GOT3 (cell line): ENCODE measurements at places on chromosomes 1 and 21.

GRCh38 chr1:55716610-55717009, 501.4 kb upstream of the USP24 start:
- DNase-seq = no peak

- no peak for DNase-seq
These were observed 13.8 kb upstream of the FGR start for GRCh38 chr1:27648602-27649305.

DNA sequence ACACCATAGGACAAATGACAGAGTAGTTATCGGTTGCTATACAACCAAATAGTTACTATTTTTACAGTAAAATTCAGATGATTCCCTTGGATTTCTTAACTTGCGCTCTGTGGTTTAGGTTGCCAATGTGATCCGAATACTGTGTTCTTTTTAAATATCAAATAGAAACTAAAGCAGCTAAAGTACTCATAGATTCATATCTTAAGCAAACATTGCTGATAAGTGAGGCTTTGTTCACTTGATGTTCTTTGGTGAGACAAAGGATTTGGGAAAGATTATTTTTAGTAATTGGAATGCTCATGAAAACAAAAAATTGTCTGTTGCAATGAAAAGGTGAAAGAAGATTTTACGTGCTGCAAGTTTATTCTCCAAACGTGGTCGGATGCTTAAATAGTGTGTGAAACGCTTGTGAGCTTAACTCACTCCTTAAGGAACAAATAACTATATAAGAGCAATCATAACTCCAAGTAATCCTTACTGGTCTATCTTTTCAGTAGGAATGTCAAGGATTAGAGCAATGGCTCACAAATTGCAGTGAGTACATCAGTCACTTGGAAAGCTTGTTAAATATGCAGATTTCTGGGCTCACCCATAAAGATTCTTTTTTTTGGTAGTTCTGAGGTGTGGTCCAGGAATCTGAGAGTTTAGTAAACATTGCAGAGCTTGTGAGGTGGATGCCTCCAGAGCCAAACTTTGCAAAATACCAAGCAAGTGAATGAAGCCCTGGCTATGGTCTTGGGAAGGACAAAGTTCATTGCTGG, 31.8 kb upstream of the PDC start:
- no peak for DNase-seq

- DNase-seq = no peak
These were observed 25.3 kb upstream of the ATP5PO start for GRCh38 chr21:33940881-33941245.

GRCh38 chr1:36738245-36738644, 255.5 kb upstream of the CSF3R start:
- DNase-seq = no peak

- no peak for DNase-seq
These were observed 1.8 kb upstream of the ADAMTS1 start for GRCh38 chr21:26847002-26847401.

GRCh38 chr1:52862666-52863458, 20.3 kb downstream of the ZYG11A start:
- DNase-seq = no peak

DNA sequence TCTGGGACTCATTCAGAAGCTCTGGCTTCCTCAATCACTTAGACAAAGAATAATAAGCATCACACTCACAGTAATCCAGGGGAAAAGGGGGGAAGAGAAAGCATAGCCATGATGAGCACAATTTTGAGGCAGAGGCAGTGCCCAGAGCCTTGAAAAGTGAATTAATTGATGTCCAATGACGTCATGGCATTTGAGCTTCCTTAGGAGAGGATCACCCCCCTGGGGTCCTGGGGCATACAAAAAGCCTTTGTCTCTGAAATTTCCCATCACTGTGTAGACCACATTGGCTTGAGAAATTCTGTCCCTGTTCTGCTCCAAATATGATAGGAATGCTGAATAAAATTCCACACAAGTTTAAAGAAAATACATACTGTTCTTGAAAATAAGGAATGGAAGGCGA, 84.3 kb upstream of the COA6 start:
- DNase-seq = no peak

- no peak for DNase-seq
These were observed 5.7 kb upstream of the ABCG1 start for GRCh38 chr21:42213082-42213774.

DNA sequence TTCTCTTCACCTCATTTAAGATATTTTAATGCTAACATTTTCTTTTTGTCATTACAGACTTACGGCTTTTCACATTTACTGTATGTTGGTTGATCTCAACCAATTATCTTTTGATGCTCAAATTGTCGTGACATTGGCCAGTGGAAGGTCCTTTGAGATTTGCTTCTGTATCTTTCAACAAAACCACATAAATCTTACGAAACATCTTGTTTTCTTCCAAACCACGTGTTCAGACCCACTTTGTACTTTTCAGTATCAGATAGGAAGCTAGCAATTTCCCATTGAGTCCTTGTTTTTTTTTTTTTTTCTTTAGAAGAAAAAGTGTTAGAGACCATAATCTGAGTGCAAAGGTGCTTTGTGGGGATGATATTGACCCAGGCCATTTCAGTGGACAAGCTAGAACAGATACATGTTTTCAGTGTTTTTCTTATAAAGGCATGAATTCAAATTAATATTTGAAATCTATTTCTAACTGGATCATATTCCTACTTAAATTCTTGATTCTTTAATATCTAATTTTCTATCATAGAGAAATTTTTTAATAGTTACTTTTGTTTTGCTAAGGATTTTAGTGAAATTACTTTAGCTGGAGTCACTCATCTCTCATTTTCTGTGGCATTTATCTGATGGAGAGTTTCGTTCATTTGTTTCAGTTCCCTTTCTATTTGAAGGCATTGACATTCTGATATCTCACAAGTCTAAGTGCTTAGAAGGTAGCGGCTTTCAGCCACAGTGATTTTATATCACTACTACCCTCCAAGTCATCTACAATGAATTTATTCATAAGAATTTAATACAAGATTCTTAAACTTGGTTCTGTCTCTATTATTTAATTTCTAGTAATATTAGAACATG, 26.7 kb downstream of the ATG4C start:
- DNase-seq = no peak

DNA sequence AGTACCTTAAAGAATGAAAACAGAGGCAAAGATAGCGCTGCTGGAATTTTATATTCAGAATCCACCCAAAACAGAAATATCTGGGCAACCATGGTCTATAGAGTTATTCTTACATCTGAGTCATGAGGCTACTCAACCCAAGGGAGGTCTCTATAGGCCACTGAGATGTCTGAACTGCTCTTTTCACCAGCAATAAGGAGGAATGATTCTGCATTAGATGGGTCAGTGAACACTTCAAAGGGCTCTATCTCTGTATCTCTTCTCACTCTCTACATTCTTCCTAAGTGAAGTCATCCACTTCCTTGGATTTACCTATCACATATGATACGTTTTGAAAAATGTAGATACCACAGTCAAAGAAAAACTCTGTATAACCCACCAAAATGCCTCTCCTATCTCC, 90.2 kb upstream of the NGF start:
- no peak for DNase-seq

GRCh38 chr1:173561263-173561662, 41.6 kb downstream of the SLC9C2 start:
- no peak for DNase-seq

- DNase-seq = no peak
These were observed 37.4 kb downstream of the CITED4 start for GRCh38 chr1:40824591-40825434.

DNA sequence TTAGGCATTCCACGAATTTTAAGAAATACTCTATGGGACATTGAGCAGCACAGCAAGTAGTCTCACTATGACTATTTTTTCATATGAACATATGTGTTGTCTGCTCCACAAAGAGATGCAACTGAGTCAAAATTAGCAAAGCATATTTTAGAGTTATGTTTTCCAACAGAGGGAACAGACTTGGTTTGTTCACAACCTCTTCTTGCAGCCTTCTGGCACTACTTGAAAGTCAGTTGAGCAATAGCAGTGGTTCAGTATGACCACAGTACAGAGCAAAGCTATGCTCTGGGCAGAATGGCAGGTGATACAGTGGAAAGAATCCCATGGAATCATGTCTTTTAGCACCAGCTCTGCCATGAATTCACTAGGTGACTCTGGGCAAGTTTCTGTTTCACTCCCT, 5.2 kb downstream of the CCN1 start:
- DNase-seq = no peak

GRCh38 chr1:41511239-41511540, 26.7 kb upstream of the EDN2 start:
- no peak for DNase-seq

DNA sequence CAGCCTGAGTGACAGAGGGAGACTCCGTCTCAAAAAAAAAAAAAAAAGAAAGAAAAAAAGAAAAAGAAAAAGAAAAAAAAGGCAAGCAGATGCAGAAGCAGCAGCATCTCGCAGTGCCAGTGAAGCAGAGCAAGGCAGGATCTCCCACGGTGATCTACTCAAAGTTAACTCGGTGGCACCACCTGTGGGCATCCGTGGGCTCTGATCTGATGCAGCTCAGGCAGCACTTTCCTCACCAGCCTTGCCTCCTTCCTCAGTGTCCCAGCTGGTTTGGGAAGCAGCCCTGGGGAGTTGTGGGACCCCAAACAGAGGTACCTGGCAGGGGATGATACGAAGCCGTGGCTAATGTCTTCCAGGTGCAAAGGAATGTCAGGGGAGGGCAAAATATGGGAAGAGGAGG, 104.3 kb upstream of the KRTAP19-8 start:
- no peak for DNase-seq

DNA sequence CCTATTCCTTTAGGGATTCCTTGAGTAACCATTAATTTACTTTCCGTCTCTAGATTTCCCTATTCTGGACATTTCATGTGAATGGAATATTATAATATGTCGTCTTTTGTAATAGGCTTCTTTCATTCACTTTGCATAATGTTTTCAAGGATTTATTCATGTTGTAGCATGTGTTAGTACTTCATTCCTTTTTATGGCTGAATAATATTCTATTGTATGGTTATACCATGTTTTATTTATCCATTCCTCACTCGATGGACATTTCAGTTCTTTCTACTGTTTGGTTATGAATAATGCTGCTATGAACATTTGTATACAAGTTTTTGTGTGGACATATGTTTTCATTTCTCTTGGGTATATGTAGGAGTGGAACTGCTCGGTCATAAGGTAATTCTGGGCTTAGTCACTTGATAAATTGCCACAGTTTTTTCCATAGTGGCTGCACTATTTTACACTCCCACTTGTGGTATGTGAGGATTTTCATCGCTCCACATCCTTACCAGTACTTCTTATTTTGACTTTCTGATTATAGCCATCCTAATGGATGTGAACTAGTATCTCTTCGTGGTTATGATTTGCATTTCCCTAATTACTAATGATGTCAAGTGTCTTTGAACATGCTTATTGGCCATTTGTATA, 17.7 kb downstream of the PPP2R5A start:
- no peak for DNase-seq
